NCI-H526 treated with DMSO at 0.1 percent for 48 hours (cell line): ENCODE measurements at places on chromosomes 12 and 14.
A peak's percentile ranks its signal among the peaks of the same experiment; 100 is the strongest.

- no peak for DNase-seq
Observed at GRCh38 chr12:54368025-54368708, 3.9 kb upstream of the GPR84 start.

DNA sequence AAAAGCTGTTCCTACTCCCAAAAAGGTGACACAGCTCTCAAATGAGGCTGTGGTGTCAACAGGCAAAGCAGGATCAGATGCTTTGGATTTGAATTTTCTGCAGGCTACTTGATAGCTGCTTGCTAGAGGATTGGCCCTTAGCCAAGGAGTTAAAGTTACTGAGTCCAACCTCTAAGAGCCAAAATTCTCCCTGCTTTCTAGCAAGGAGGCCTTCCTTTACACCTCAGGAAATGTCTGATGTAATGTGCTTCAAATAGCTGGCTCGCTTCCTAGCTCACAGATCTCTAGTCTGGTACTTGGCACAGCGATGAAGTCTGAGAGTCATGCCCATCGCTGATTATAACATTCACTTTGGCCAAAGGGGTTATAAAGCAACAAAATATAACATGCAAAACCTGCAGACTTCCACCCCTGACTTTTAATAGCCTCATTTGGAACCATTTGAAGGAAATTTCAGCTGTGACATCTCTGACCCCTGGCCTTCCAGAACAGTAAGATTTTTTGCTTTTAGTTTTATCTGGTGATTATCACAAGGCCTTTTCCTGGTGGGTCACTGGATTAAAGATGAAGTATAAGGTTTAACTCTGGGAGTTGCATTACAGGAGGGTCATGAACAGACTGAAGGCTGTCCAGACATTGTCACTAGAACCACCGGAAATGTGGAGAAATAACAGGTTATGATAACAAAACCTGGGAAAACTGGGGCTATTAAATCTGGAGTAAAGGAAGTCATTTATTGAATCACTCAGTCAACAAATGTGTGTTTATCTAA is 189.7 kb downstream of the EPS8 start:
- no peak for DNase-seq

DNA sequence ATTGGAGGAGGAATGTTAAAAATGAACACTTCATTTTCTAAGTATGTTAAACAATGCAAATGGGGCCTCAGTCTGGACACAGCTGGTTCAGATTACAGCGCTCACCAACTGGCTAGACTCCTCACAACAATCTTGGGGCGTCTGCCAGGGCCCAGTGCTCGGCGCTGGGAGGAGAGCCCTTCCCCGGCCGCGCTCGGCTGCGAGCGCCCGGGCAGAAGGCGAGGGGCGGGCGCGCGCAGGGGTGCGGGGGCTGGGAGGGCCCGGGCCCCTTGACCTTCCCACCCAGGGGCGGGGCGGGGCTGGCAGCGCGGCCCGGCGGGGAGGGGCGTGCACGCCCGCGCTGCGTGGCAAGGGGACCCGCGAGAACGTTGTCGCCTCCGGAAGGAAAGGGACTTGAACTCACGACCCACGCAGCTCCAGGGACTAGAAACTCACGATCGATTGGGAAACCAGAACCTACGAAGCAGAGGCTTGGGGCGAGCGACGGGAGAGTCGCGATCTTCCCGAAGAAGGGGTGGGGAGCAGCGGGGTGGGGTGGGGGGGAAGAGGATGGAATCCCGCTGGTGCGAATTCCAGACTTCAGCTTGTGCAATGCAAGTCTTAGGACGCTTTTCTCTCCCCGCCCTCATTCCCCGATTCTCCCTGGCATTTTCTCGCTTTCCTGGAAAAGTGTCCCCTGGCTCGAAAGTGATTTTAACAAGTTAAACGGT is at the start of gene FBLN5:
FBLN5 (minus strand) TSS at position 220 of the 710 bp plus-strand sequence. CDS start 465 bp downstream, outside the sequence.
- peak; percentile 6 for DNase-seq

DNA sequence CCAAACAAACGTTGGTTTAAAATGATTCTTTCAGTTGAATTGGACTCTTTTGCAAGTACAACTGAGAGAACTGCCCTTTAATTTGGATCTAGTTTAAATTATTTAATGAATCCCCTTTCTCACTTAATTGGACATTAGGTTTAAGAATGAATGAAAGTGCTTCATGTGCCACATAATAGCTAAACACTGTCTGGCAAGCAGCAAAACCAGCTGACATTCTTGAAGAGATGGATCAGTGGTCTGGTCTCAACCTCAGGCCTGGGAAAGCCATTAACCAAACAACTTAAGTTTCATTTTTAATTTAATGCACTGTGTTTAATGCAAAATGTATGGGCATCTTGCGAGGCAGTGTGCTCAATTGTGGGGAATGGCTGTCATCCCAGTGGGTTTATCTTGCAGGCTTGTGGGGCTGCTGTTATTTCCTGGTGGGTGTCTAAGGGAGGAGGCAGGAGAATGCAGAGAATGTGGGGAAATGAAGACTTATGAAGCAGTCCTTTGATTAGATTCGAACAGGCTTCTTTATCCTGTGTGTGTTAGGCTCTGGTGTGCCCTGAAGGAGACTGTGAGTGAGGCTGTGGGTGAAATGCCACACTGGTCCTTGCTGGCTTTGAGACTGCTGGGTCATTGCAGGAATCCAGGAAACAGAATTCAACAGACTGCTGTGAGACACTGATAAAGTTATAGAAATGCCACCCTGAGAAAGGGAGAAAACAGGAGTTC is 144.1 kb upstream of the PELI2 start:
- DNase-seq = no peak

DNA sequence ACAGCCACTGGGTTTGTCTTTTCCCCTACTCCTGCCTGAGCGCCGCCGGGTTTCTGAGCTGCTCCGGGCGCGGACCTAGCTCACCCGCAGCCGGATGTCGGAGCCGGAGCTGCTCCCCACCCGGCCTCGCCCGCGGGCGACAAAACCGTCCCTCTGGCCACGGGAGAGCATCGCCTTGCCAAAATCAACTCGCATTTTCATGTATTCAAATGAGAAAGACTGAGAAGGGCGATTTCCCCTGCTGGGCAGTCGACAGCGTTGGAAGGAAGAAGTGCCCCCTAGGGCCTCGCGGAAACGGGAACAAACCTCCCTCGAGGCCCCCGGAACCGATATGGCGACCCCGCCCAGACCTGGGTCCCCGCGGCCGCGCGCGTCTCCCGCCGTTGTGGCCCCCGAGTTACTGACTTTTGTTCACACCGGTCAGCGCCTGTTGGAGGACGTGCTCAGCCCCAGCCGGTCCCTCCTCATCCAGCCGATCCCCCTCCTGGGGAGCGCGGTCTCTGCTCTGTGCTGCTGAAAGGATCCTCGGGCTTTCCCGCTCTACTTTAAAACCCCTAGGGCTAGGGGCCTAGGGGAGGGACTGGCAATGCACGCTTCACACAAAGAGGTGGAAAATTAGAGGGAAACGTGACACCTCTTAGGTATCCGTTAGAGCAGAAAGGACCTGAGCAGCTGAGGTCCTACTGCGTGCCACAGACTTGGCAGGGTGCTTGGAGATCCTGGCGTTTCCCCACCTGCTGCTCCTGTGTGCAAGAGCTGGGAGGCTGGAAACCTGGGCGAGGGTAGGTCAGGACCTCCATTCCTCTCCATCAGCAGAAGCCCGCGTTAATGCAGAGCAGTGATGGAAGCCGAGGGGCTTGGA is 4.3 kb downstream of the TTC6 start:
- DNase-seq = peak; percentile 91

DNA sequence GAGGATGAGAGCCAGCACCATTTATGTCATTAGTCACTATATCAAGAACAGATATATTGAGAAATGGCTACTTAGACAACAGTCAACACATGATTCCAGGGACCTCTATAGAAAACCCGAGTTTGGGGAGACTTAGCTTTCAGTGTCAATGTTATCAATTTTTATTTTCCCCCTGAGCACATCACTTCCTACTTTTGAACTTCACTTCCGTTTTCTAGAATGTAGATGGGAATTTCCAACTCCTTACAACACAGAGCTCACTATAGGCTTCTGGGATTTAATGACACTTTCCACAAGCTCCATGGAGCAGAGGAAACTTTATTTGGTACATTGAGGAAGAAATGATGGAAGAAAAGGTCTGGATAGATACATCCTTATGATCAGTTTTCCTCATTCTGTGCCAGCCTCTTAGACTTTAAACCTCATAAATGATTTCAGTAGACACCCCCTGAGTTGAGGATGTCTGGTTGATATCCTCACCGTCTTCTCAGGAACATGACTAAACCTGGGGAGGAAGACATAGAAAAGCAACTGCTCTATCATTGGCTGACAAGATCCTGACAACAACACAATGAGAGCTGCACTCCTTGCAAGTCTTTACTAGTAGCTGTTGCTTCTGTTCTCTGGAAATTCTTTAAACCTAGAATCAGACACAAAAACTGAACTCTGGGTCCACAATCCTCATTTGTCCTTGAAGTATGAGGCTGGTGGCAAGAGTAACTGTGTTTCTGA is 449.4 kb upstream of the OR4E1 start:
- no peak for DNase-seq

GRCh38 chr12:116006141-116006540 is 271.4 kb downstream of the MED13L start:
- no peak for DNase-seq
